ENCODE measurements at places on chromosomes 7 and 10. TPM values are rescaled to one million over a fixed set of nuclear protein-coding genes. Genes with fewer than 3 reads are reported as not detected.
A peak's percentile ranks its signal among the peaks of the same experiment; 100 is the strongest.

Gene NCF1
- 32.8 TPM for total RNA-seq

Gene INHBA
- 70.2 TPM for total RNA-seq

Gene OPALIN
- not detected for total RNA-seq

Gene FGF8
- total RNA-seq: 1.2 TPM

Gene ZNF25
- total RNA-seq: 11.5 TPM

Gene SPDYE17
- not detected for total RNA-seq

DNA sequence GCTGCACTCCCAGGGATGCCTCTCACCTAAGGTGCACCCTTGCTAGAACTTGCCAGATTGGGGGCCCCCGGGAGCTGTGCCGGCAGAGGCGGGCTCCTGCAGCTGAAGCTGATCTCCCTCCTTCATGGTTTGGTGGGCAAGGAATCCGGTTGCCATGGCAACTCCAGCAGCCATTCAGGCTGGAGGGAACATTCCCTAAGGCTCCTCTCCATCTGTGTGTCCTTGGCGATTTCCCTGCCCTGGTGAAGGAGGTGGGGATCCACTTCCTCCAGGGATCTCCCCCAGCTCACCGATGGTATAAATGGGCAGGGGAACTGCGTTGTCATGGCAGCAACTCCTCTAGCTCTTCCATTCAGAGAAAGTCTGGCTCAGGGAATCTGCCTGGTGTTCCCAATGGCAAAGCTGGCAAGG lies 49.6 kb upstream of the GPR158 start:
- DNase-seq: no peak

- no peak for DNase-seq
Observed at GRCh38 chr10:47241946-47242867, 57.8 kb upstream of the GDF10 start.

DNA sequence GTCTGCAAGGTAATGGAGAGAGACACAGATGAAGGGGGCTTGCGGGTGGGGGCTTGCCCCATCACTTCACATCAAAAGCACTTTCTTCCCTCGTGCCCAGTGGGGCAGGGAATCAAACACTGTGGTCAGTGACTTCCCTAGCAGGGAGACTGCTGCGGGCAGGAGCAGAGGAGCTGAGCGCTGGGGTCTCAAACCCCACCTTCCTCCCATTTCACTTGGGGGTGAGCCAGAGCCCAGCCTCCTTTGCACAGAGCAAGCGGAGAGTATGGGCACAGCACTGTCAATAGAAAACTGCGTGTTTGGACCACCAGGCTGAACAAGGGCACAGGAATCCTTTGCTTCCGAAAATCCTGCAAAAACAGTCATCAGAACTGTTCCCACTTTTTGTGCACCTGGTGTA lies 355.8 kb upstream of the MKI67 start:
- no peak for DNase-seq

- peak; percentile 30 for DNase-seq
Observed at GRCh38 chr7:44280636-44280992, 44.8 kb downstream of the CAMK2B start.

DNA sequence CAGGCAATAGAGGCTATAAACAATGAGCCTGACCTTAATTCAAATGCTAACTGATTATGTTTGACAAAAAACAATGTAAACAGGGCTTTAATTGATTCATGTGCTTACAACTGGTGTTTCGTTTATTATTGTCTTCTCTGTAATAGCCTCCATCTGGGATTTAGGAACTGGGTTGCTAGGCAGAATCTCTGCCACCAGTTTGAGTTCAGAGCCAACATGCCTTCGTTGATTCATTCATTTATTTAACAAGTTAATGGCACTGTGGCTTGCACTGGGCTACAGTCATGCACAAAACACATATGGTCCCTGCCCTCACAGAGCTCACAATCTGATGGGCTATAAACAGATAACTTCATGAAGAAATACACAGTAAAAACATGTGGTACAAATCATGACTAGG lies 19.6 kb upstream of the CDHR3 start:
- no peak for DNase-seq

DNA sequence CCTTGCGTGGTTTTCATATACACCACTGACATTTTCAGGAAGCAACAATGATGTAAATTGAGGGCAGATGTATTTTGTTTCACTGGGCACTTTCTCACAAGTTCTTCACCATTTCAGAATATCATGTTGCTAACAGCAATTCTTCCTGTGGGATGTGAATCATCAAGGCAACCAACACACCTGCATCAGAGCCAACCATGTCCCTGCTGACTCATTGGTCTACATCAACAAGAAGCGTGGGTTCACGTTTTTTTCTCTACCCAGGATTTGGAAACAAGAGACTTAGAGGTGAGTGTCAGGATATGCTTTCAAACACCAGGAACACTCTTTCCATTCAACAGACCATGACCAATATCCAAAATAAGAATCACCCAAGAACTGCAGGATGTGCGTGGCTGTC lies 203.9 kb downstream of the TEX36 start:
- no peak for DNase-seq

DNA sequence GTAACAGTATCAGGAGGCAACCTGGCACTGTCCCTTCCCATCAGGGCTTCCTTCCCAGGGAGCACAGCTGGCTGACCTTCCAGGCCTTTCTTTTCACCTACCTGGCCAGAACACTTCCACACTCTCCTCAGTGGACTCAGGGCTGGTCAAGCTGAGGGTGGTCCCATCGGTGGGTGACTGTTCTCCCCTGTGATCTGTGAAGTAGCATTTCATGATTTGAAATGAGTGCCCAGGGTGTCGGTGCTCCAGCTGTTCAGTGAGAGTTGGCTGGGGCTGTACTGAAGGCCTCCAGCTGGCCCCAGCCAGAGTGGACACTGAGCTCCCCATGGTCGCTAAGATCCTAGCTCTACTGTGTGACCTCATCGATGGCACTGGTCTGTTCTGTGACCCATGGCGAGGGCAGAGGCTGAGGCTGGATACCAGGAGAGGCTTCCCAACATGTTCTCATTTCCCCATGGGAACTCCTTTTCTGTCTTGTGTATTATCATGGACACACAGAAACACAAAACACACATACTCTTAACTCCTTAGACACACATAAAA lies at the start of gene FAM170B:
TSS of gene FAM170B (minus strand) at position 316 of the 543 bp plus-strand sequence. CDS start at position 213, 103 bp downstream.
- DNase-seq: no peak

Data from upper lobe of right lung (tissue), 1 donor.